Prostate gland (tissue), 2 donors: ENCODE measurements at places on chromosomes 7 and 10. TPM values are rescaled to one million over a fixed set of nuclear protein-coding genes. Genes with fewer than 3 reads are reported as not detected.
A peak's percentile ranks its signal among the peaks of the same experiment; 100 is the strongest.

Gene RAB11FIP2
- total RNA-seq, result 14.3 TPM

Gene FAM241B
- total RNA-seq, result 13.4 TPM

Gene ARMS2
- total RNA-seq, result not detected

Gene EBLN1
- total RNA-seq, result 1.8 TPM

Gene FAM25A
- total RNA-seq, result not detected

Gene EMX2
- 1.5 TPM for total RNA-seq

Gene CCL26
- not detected for total RNA-seq

Gene CALCR
- total RNA-seq, result 0.45 TPM

Gene PDCD11
- total RNA-seq, result 33.8 TPM

Gene SRRM3
- total RNA-seq, result 6.8 TPM

Gene ANKRD1
- not detected for total RNA-seq

Gene HABP2
- not detected for total RNA-seq

Gene KDM7A
- 26.5 TPM for total RNA-seq

- H3K27me3 ChIP-seq, result no peaks in the 10 kb centered on the region
- no peak for DNase-seq
- H3K36me3 ChIP-seq, result no peaks in the 10 kb centered on the region
- no peak overlapping the region for H3K4me3 ChIP-seq
- peaks cover 9% of the 10 kb centered on the region for H3K4me1 ChIP-seq
These were observed 5.3 kb downstream of the GLRX3 start for GRCh38 chr10:130141460-130141859.

DNA sequence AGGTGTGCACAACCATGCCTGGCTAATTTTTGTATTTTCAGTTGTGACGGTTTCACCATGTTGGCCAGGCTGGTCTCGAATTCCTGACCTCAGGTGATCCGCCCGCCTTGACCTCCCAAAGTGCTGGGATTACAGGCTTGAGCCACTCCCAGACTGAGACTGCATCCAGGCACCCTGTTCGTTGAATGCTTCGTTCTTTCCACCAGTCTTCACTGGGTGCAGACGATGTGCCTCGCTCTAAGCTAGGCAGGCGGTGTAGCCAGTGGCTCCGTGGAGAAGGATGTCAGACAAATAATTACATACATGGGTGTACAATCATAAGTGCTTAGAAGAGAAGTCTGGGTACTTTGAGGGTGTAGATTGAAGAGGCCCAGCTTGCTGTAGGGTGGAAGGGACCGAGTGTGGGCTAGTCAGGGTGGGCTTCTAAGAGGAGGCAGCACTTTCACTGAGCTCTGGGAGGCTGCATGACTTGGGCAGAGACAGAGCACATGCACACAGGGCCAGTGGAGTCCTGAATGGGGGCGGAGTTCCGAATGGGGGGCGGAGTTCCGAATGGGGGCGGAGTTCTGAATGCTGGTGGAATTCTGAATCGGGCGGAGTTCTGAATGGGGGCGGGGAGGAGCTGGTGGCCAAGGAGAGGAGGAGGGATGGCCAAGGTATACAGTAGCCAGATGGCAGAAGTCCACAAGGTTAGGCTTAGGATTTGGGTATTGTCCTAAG lies 74.3 kb downstream of the COL26A1 start:
- H3K27ac ChIP-seq, result no peak overlapping the region
- H3K36me3 ChIP-seq, result no peaks in the 10 kb centered on the region
- DNase-seq, result no peak
- H3K27me3 ChIP-seq, result no peaks in the 10 kb centered on the region
- H3K4me1 ChIP-seq, result no peaks in the 10 kb centered on the region

DNA sequence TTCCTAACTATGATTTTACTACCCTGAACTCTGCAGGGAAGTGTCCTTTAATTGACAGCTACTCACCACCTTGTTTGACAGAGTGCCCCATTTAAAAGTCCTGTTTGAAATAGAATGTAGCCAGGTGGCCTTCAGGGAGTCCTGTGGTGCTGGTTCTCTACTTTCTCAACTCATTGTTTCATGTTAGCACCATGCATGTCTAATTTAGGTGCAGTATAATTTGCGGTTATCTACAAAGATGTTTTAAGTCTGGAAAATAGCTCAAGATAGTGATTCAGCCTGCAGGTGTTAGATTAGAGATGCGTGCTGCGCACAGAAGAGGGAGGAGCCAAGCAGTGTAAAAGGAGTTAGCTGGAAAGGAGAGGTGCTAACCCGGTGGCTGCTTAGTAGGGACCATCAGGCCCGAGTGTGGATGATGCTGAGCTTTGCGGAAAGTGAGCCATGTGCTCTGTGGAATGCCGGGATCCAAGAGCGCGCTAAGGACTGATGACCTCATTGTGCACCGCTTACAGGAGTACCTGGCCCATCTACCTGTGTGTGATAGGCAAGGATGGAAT lies 1.2 kb downstream of the CCM2 start:
- no peak for DNase-seq

- H3K4me3 ChIP-seq, result no peak overlapping the region
- H3K27me3 ChIP-seq, result no peaks in the 10 kb centered on the region
- H3K36me3 ChIP-seq, result no peaks in the 10 kb centered on the region
- no peak overlapping the region for H3K27ac ChIP-seq
These were observed 856.4 kb downstream of the LRMDA start for GRCh38 chr10:76287856-76288255.

GRCh38 chr7:106611911-106612310 lies 49.0 kb downstream of the CCDC71L start:
- no peaks in the 10 kb centered on the region for H3K36me3 ChIP-seq
- H3K27ac ChIP-seq, result no peak overlapping the region
- no peak for DNase-seq
- no peaks in the 10 kb centered on the region for H3K27me3 ChIP-seq
- no peaks in the 10 kb centered on the region for H3K4me1 ChIP-seq

DNA sequence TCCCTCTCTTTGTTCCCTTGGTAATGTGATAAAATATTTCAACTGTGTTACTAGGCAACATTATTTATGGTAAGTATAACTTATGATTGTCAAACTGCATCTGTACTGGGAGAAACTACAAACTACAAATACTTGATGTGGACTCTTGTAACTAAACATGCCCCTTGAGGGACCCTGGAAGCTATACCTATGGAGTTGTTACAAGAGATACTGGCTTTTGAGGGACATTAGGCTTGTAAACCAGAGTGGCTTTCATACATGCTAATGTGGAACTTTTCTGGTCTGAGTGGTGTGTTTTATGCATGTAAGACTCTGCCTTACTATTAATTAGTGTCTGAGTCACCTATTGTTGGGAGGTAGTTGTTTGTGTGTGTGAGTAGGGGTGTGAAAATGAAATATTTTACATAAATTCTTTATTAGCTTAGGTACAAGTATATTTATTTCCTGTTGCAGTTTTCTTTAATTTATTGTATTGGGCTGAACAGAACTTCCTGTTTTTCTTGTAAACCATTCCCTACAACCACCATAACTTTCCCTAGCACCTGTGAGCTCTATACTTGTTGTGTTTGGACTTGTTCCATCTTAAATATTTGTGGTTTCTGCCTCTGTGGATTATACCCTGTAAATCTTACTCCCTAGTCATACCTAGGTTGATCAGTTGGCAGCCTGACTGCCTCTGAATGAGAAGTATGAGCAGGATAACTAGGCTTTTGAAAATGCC lies 49.8 kb downstream of the STK31 start:
- no peaks in the 10 kb centered on the region for H3K4me1 ChIP-seq
- H3K27ac ChIP-seq, result no peak overlapping the region
- peak; percentile 61 for DNase-seq
- H3K4me3 ChIP-seq, result no peak overlapping the region

DNA sequence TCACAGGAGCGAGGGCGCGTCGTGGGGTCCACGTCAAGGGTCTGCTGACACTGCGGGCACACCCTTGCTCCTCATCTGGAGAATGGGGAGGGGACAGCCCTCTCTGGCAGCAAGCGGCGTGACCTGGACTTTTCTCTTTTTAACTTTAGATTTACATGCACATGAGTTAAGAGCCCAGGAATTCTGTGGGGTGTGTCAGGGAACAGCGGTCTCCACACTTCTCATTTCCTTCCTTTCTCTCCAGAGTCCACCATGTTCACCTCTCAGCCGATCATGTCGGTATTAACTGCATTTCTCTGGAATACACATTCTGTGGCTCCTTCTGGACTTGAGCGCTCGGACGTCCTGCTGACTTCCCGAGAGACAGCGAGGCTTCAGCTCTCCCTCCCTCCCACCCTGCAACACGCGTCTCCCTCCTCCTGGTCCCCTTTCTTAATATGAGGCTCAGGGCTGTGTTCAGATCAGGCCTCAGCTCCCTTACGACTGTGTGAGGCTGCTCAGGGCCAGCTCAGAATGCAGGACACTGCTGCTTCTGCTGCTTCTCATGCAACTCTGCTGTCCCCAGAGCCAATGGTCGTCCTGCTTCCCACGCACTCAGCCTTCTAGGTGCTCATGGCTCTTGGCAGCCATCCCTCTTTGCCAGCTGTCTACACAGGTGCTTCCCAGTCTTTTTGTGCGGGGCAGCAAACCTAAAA lies 261.3 kb downstream of the ELFN1 start:
- no peaks in the 10 kb centered on the region for H3K27me3 ChIP-seq
- no peak overlapping the region for H3K4me3 ChIP-seq
- no peaks in the 10 kb centered on the region for H3K36me3 ChIP-seq
- no peaks in the 10 kb centered on the region for H3K4me1 ChIP-seq
- no peak for DNase-seq
- H3K27ac ChIP-seq, result no peak overlapping the region

GRCh38 chr10:114173603-114173920 lies 441 bp downstream of the CCDC186 start:
- DNase-seq, result no peak
- no peaks in the 10 kb centered on the region for H3K36me3 ChIP-seq
- H3K4me1 ChIP-seq, result peaks cover 5% of the 10 kb centered on the region
- H3K27me3 ChIP-seq, result no peaks in the 10 kb centered on the region
- peak overlapping the region; percentile 99 for H3K27ac ChIP-seq
- H3K4me3 ChIP-seq, result peak overlapping the region; percentile 99

DNA sequence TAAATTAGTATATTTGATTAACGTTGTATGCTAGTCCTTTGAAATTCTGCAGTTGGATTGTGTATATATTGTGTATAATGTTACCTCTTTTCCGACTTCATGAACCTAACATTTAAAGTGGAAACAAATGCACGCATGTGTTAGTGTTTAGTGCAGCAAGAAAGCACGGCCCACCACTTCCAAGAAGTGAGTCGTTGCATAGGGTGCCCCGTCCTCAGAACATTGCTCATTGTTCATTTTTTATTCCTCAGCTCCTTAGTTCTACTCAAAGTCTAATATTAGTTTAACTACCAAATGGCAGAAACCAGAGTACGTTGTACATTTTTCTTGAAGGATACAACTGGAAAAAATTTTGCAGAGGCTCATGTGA lies 407.6 kb downstream of the AUTS2 start:
- no peaks in the 10 kb centered on the region for H3K36me3 ChIP-seq
- no peak for DNase-seq
- no peak overlapping the region for H3K4me3 ChIP-seq
- no peaks in the 10 kb centered on the region for H3K4me1 ChIP-seq
- no peaks in the 10 kb centered on the region for H3K27me3 ChIP-seq
- no peak overlapping the region for H3K27ac ChIP-seq

DNA sequence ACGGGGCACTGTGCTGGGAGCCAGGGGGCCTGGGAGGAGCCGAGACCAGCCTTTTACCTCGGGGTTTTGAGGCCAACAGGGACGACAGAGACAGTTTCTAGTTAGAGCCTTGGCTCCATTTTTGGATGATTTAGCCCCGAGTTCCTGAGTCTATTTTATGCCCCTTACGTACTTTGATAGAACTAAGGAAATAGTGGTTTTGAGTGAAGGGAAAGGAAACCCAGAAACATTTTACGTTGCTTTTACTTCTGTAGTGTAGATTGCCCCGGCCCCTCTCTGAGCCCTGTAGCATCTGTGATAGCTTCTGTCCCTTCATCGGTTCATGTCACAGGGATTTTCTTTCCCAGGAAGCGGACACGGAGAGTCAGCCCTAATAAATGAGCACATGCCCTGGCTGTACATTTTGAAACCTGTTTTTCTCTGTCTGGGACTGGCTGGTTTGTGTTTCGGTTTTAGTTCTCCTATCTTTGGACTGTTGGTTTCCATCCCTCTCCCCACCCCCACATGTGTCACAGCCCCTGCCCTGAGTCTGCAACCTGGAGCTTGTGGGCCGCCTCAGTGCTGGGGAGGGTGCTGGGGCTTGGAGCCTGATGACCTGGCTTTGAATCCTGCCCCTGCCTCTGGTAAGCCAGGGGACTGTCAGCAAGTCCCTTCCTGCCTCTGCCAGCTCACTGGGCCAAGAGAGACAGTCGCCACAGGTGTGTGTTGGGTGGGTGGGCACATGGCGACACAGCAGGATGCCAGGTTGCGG lies 6.9 kb upstream of the ORAI2 start:
- no peak overlapping the region for H3K4me3 ChIP-seq
- H3K27me3 ChIP-seq, result no peaks in the 10 kb centered on the region
- H3K27ac ChIP-seq, result no peak overlapping the region
- H3K36me3 ChIP-seq, result no peaks in the 10 kb centered on the region
- DNase-seq, result no peak

DNA sequence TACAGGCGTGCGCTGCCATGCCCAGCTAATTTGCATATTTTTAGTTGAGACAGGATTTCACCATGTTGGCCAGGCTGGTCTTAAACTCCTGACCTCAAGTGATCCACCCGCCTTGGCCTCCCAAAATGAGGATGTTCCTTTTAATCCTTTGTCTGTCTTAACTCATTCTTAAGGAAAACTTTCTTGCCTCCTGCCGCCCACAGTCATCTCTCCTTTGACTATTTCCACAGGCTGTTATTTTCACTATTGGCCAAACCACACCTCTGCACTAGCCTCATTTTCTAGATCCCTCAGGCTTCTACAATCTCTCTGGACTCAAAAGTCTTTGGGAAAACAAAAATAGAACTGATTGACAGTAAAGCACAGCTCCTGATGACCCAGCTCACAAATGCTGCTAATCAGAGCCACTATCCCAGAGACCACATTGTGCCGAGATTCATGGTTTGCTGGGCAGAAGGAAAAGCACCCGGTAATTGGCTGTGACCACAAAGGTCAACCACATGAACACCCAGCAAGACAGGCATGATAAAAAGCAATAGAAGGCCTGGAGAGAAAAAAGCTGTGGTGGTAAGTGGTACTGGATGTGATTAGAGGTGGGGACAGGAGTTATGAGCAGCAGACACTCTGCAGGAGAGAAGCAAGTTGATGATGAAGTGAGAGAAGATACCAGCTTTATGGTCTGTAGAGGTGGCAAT lies 44.1 kb upstream of the ZNRF2 start:
- H3K27me3 ChIP-seq, result no peaks in the 10 kb centered on the region
- H3K36me3 ChIP-seq, result no peaks in the 10 kb centered on the region
